ENCODE measurements at places on chromosomes 7 and 10.

GRCh38 chr10:63502832-63503231 lies 18.4 kb upstream of the REEP3 start:
- no peak for DNase-seq

DNA sequence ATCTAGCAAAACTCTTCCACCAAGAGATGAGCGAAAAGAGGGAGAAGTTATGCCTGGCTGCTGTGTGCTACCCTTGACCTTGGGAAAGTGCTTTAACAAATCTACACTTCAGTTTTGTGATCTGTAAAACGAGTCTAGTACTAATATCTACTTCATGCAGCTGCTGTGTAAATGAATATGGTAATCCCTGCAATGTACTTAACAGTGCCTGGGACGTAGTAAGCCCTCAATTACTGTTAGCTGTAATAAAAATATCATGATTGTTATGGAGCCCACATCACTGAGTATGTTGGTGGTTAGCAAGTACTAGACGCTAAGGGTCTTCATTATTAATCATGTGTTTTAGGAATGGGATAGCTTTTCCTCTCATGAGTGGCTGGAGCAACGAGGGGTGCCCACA lies 80.5 kb downstream of the LYZL1 start:
- DNase-seq: no peak

DNA sequence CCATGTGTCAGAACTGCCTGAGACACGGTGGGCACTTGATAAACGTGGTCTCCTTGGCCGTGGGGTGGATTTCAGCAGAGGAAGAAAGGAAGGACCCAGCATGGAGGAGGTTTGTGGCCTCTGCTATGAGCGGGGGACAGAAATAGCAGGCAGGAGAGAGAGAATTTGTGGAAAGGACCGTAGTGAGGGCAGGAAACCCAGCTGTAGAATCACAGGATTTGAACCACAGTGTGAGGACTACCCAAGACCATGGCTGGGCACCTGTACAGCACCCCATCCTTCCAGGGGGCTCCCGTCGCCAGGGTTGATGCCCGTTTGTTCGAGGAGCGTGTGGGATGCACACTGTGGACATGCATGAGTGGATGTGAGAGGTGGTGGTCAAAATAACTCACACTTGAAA lies 183.4 kb downstream of the PTPN20 start:
- DNase-seq: no peak

- DNase-seq: no peak
Measured at GRCh38 chr7:31058122-31058521, 6.0 kb downstream of the ADCYAP1R1 start.

DNA sequence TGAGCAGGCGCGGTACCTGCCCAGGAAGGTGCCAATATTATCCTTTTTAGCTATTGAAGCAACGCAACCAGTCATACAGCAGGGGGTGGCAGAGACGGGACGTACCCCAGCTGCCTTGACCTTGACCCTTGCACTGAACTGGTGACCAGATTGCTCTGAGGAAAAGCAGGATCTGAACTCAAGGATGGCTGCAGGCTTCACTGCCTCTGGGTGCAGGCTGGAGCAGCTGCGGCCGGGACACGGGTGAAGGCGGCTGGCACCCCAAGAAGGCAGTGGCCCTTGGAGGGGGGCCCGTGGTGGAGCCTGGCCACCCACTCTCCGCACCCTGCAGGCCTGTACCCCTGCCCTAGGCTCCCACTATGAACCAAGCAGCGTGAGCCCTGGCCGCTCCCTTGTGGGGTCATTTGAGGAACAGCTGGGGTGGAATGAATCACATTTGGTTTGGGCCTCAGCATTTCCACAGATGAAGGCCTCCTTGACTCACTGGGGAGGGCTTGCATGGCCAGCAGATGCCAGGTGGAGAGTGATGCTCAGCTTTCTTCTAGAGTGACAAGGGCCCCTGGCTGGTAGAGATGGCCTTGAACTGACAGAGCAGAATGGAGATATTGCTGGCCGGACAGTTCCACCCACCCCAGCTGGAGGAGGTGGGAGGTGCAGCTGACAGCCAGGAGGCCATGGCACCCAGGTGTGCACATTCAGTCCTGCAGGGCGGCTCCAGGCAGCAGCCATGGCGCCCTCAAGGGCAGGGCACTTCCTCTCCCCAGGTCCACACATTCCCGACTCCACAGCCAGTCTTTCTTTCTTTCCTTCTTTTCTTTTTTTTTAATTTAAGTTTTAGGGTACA lies 218.7 kb downstream of the WDR37 start:
- no peak for DNase-seq

DNA sequence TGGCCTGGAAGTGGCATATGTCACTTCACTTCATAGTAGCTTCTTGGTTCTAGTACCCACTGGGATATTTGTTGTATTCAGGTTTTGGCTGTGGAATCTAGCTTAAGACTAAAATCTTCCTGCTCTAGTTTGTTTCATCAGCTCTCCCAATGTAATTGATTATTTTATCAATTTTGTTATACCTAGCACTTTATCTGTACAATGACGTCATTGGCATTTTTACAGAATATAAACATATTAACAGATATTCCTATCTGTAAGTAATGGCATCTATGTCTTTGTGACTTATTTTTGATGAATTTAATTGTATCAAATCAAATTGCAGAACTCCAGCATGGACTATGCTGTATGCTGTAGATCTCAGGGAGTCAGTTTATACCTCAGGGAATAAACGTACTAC lies 19.7 kb downstream of the KIAA1217 start:
- no peak for DNase-seq

DNA sequence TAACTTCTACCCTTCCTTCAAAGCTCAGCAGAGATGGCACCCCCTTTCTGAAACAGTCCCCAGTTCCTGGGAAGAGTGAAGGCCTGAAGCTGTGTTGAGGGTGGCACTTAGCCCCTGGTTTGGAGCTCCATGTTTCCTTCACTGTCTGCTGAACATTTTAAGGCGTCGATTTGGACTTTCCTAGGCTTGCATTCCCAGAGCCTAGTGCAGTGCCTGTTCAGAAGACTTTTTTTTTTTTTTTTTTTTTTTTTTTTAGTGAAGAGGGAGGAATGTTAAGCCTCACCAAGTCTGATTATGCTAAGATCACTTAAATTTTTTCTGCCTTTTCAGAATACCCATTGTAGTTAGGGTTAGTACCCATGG lies 97.0 kb downstream of the PFKFB3 start:
- no peak for DNase-seq

DNA sequence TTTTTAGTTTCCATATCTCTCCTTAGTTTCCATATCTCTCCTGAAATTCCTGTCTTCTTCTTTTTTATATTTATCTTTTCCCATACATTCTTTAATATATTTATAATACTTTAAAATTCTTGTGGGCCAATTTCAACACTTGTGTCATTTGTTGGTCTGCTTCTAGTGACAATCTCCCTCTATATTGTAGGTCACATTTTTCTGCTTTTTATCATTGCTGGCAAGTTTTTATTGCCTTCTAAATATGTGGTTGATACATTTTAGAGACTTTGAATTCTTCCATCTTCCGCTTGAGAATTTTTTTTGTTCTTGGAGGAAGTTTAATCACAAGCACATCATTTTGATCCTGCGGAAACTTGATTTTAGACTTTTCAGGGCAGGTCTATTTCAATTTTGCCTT lies 26.0 kb upstream of the OPN4 start:
- no peak for DNase-seq

DNA sequence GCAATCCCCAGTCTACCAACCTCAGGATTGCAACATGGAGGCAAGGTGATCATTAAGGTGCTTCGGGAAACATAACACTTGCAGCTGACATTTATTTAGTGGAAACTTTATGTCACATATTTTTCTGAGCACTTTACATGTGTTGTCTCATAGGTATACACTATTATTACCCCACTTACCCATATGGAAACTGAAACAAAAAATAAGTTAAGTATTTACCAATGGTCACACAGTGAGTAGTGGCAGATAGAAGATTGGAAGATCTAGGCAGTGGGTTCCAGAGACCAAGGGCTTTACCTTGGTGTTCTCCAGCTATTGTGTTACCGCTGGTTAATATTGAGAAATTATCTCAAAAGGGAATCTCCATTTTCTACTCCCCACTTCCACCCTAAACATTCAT lies 1279.1 kb upstream of the SORCS1 start:
- no peak for DNase-seq

- DNase-seq: no peak
Measured at GRCh38 chr10:102604439-102604841, 39.8 kb upstream of the TRIM8 start.

DNA sequence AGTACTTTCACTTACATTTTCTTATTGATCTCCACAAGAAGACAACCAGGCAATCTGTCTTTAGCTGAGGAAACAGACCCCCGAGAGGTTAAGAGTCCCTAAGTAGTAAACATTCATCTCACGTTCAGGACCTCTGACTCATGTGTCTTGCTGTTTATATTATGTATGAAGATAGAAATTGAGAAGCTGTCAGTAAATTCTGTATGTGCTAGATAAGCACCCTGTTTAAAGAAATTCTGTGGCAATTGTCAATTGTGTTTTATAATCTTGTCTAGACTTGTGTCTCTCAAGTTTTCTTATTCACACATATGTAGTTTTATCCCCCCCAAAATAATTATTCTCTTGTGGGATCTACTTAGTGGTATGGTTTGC lies 14.5 kb downstream of the ADK start:
- DNase-seq: no peak

DNA sequence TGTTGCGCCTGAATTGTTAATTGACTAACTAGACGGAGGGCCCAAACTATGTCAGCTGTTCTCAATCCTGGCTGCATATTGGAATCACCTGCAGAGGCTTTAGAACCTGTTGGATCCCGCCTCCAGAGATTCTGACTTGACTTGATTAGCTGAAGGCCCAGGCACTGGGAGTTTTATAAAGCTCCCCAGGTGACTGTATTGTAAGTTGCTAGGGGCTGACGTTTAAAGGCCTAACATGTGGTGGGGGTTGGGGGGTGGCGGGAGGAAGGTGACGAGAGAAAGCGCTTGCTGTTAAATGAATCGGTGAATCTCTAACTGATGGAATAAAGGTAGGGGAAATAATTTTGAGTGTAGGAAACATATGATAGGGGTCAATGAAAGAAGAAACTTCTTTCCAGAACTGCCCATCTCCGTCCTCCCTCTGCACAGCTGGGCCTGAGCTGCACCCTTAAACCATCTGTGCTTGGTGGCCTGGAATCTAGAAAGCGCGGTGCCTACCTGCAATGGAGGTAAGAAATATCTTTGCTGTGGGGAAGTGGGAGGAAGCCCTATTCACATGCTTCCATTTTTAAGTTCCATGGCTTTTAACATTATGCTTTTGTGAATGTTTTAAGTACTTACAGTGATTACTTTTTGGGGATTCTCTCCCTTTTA lies 225.0 kb upstream of the FAM3C start:
- no peak for DNase-seq

Data from CD4-positive, alpha-beta T cell treated with Interleukin-4 for 4 hours (primary cell).